Activated CD4-positive, alpha-beta T cell treated with anti-CD3 and anti-CD28 coated beads, Interleukin-2, amount 10 ng/mL, durations not matched to agents 24 days and 14 days (primary cell): ENCODE measurements at places on chromosomes 16 and 17.

DNA sequence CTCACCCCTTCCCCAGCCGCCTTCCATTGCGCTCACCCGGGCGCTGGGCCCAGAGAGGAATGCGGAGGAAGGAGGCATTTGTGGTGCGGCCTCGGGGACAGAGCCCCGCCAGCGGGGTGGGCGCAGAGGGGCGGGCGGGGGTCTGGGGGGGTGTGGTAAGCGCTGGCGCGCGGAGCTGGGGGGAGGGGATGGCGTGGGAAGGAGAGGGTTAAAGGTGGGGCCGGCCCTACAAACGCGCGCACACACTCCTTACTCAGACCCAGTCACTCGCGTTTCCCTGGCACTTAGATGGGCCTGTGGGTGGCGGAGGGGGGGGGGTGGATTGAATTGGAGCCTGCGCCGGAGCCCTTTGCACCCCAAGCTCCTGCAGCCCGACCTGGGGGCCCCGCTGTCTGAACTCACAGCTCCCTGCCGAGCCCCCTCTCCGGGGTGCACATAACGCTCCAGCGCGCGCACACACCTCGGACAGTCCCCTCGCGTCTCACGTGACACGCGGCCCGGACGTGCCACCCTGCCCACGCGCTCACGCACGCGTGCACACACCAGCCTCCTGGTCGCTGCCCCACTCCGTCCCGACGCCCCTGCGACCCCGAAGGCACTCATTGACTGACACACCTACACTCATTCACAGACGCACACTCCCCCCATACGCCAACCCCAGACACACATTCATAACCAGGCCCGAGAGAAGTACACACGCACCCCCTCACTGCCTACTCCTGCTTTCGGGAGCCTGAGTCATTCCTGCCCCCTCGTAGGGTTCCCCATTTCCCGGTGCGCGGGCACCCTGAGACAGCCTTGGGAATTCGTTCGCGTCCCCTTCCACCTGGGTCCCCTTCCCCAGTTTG, 844 bp downstream of the TBKBP1 start:
- peak; percentile 76 for DNase-seq

DNA sequence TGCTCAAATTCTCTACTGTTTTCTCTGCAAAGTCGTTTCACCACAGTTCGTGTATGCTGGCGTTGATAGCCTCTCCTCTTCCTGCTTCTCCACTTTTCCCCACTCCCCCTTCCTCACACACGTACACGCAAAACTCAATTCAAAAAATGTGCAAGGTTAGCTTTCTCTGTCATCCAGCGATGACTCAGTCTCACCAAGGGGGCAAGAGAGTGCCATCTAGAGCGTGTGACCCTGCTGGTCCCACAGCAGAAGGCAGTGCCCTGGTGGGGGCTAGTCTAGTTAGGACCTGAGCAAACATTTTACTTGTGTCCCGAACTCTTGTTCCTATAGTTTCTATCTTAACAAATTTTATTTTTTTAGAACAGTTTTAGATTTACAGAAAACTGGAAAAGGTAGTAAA, 121.2 kb upstream of the CHMP6 start:
- peak; percentile 77 for DNase-seq

DNA sequence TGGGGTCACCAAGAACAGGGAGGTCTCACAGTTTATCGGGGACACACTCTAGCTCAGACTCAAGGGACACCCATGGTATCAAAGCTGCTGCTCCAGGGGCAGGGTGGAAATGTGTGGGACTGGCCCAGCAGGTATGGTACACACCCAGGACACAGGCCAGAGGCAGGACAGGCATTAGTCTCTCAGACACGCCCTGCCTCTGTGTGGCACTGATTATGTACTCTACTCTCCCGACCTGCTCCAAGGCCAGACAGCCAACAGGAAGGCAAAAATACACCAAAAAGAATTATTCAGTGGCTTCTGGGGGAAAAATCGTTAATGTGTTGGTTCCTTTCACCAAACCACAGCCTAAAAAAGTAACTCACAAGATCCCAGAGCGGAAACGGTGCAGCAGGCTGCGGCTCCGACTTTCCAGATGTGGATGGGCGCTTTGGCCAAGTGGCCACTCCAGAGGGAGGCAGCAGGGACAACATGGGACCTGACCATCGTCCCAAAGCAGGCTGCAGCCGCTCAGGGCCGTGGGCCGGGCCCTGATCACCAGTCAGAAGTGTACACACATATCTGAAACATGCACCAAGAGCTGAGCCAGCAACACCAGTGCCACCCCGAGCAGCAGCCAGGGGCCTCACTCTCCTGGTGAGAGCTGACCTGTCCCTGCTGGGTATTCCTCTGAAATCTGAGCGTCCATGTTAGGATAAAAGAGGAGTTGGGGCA, 1.0 kb upstream of the SIRT7 start:
- DNase-seq: no peak

DNA sequence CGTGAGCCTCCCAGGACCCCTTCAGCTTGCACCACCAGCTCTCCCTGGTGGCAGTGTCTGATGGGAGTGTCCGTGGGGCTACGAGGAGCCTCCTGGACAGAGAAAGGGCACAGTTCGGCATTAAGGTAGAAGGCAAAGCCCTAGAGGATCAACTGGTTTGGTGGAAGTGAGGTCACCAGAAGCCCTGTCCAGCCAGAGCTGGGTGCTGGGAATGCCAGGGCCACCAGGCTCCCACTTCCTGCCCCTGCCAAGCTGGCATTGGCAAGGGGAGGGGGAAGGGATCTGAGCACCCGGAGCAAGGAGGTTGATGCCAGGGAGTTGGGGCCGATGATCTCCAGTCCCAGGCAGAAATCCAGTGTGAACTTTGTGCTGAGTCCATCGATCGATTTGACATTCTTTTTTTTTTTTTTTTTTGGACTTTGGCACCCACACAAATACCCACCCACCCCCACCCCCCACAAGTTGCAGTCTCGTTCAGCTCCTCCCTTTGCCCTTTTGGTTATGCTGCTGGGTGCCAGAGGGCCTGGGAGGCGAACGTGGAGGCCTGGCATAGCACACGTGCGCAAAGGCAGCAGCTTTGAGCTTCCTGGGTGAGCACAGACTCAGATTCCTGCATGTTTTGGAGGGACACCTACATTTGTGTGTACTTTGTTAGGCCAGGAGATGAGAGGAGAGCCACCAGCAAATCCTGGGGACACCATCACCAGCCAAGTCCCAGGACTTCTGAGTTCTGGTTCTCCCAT, 2.1 kb downstream of the NHERF1 start:
- no peak for DNase-seq

GRCh38 chr17:18957831-18958230, 5.9 kb downstream of the SLC5A10 start:
- no peak for DNase-seq

- peak; percentile 87 for DNase-seq
Measured at GRCh38 chr16:3654249-3654991, at the start of gene DNASE1. Gene DNASE1, plus strand, starts transcription at chr16:3654691. Its CDS starts 683 bp downstream, at chr16:3655374.

DNA sequence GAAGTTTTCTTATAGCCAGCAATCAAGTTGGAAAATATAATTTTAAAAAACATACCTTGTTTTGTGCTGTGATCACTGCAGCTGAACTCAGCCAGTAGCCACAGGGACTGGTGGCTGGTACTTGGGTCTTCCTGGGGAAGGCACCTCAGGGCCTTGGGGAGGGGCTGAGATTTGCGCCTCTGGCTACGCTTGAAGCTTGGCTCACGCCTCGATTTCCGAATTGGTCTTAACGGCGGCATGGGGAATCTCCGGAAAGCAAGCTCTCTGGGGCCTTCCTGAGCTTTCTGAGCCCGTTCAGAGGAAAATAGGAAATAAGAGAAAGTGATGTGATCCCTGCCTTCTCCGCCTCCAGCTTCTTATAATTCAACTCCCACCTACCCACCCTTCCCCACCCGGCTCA, 11.3 kb upstream of the USP7 start:
- no peak for DNase-seq

- DNase-seq: no peak
Measured at GRCh38 chr17:50604513-50604912, 30.2 kb upstream of the ABCC3 start.

- no peak for DNase-seq
Measured at GRCh38 chr16:53766304-53767016, 62.5 kb downstream of the FTO start.

DNA sequence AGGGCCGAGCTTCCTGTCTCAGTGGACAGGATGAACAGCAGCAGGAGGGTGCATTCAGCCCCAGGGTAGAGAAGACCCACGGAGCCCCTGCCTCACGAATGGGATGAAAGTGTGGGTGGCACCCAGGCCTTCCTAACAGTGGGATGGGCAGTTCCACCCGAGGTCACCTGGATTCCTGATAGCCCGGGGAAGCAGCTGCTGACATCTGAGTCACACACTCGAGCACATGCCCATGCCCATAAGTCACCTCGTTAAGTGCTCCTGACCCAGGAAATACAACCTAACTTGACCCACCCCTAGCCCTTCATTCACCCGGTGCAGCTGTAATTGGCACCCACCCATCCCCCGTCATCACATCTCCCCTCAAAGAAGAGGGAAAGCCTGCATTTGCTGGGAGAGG, 85.3 kb upstream of the FOXF1 start:
- no peak for DNase-seq

GRCh38 chr17:41762841-41763240, 23.7 kb downstream of the JUP start:
- no peak for DNase-seq

DNA sequence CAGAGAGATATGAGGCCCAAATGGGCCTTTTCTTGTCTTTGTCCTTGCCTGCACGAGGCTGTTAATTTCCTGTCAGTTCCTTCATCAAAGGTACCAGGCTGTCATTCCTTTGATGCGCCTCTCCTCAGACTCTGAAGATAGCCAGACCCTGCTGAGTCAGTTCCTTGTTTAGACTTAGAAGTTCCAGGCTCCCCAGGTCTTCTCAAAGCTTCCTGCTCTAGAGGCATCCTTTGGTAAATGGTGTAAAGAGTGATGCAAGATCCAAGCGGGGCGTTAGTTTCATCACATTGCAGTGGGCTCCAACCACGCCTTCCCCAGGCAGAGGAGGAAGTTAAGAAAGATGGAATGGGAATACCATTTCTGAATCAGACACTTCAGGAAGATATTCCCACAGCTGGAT, 4.0 kb upstream of the CDH11 start:
- DNase-seq: no peak

DNA sequence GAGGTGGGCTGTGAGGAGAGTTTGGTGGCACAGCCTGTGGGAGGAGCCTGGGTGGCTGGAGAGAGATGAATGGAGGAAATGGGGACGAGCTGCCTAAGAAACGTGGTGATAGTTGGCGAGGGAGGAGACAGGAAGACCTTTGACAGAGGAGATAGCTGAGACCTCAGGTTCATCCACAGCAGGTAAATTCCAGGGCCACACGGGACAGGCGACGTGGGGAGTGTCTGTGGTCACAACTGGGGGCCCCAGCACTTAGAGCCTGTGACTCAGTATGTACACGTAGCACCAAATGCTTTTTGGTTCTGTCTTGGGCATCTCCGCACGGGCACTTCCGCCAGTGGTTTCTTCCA, 7.7 kb downstream of the MINK1 start:
- peak; percentile 69 for DNase-seq

DNA sequence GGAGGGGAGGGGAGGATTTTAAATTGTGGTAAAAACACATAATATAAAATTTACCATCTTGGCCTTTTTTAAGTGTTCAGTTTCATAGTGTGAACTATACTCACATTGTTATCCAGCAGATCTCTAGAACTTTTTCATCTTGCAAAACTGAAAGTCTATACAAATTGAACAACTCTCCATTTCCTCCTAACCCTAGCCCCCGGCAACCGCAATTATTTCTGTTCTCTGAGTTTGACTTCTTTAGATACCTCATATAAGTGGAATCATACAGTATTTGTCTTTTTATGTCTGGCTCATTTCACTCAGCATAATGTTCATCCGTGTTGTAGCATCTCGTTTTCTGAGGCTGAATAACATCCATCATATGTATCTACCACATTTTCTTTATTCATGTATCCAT, 30.0 kb upstream of the MRTFB start:
- no peak for DNase-seq

DNA sequence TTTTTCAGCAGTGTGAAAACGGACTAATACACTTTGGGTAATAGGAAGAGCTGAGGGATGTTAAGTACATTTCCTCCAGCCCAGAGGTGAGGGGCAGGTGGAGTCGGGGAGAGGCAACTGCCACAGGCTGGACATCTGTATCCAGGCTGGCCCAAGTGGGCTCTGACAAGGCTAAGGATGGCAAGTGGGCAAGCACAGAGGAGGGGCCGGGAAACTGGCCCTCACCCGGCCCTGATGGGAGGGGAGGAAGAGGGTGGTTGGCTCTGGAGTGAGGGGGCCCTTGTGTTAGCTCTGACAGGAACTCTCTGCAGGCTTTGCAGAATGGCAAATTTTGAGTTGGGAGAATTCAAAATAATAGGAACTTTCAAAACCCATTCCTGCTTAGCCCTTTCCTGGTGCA, 251.0 kb upstream of the TNRC6C start:
- peak; percentile 28 for DNase-seq

- no peak for DNase-seq
Measured at GRCh38 chr16:8721336-8722024, 47.1 kb downstream of the ABAT start.

GRCh38 chr17:19897903-19898302, 30.2 kb upstream of the ULK2 start:
- DNase-seq: no peak

DNA sequence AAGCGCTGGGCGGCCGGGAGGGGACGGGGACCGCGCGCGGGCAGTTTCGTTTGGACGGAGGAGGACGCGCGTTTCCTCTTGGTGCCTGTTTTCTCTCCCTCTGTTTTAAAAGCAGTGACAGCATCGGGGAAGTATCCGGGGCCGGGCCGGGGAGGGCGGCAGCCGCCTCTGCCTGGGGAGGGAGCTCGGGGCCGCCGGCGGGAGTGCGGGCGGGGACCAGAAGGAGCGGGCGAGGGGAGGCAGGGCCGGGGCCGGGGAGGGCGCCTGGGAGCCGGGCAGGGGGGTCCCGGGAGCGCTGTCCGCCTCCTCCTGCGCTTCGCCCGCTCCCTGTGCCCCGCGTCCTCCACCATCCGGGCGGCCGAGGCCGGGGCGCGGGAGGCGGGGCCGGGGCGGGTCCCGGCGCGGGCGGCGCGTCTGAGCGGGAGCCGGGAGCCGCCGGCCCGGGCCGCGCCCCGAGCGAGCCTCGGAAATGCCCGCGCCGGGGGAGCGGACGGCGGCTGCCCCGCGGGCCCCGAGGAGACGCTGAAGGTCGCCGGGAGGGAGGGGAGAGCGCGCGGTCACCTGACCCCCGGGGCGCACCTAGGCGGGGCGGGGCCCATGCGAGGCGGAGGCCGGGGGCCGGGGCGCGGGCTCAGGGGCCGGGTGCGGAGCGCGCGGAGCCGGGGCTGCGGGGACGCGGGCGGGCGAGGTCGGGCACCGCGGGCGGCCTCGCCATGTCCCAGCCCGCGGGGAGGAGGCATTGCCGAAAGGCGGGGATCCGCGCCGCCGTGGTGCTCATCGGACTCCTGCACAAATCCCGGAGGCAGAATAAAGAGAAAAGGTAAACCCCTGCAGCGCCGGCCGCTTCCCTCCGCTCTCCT, 57.3 kb downstream of the RAP1GAP2 start:
- DNase-seq: peak; percentile 83

- peak; percentile 79 for DNase-seq
Measured at GRCh38 chr17:50661795-50662391, 27.2 kb downstream of the ABCC3 start.

DNA sequence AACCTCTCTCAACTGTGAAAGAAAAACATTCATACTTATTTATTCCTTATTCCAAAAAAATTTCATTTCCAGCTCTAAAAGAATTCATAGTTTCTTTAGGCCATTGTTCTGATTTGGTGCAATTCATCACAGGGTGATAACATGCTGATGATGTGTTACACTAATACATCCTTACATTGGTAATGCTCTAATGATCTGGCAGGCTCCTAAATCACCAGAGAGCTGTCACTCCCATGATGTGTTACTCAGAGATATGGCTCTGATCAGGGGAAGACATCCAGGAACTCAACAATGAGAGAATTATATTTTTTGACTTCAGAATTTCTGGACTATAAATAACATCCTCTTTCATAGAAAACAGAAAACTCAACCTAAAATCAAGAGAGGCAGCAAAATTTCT, 209.3 kb downstream of the CHD9NB start:
- DNase-seq: no peak
